ENCODE measurements at places on chromosomes 7 and 10.
A peak's percentile ranks its signal among the peaks of the same experiment; 100 is the strongest.

DNA sequence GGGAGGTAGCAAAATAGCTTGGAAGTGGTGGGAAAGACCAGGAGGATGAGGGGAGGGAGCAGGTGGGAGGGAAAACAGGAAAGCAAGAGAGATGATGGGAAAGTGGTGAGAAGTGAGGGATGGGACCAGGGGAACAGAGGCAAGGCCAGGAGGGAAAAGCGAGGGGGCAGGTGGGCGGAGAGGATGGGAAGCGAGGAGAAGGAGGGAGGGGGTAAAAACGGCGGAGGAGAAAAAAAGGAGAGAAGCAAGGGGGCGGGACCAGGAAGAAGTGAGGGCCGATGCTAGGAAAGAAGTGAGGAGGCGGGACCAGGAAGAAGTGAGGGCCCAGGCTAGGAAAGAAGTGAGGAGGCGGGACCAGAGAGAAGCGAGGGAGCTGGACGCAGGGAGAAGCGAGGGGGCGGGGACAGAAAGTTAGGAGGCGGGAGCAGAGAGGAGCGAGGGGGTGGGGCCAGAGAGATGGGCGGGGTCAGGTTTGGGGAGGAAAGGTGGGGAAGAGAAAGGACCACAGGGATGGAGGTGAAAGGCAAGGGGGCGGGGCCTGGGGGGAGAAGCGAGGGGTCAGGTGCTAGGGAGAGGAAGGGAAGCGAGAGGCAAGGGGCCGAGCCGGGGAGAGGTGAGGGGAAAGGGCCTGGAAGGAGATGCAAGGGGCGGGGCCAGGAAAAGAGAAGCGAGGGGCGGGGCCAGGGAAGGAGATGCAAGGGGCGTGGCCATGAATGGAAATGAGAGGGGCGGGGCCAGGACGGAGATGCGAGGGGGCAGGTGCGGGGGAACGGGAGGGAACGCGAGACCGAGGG is 984 bp downstream of the SMURF1 start:
- DNase-seq, result peak; percentile 95

DNA sequence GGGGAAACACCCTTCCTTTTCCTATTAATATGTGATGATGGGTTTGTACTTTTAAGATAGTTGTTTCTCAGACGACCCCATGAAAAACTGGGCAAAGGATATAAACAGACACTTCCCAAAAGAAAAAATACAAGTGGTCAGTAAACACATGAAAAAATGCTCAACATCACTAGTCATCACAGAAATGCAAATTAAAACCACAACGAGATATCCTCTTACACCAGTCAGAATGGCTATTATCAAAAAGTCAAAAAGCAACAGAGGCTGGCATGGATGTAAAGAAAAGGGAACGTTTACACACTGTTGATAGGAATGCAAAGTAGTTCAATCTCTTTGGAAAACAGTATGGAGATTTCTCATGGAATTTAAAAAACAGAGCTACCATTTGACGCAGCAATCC is 111.4 kb upstream of the ZEB1 start:
- DNase-seq, result peak; percentile 3

- peak; percentile 79 for DNase-seq
These were observed 12.7 kb upstream of the AKR1B10 start for GRCh38 chr7:134514663-134515062.

- DNase-seq, result no peak
These were observed 42.1 kb downstream of the RBM17 start for GRCh38 chr10:6130848-6131470.

GRCh38 chr7:46047581-46047980 is 126.5 kb upstream of the IGFBP3 start:
- DNase-seq, result no peak

DNA sequence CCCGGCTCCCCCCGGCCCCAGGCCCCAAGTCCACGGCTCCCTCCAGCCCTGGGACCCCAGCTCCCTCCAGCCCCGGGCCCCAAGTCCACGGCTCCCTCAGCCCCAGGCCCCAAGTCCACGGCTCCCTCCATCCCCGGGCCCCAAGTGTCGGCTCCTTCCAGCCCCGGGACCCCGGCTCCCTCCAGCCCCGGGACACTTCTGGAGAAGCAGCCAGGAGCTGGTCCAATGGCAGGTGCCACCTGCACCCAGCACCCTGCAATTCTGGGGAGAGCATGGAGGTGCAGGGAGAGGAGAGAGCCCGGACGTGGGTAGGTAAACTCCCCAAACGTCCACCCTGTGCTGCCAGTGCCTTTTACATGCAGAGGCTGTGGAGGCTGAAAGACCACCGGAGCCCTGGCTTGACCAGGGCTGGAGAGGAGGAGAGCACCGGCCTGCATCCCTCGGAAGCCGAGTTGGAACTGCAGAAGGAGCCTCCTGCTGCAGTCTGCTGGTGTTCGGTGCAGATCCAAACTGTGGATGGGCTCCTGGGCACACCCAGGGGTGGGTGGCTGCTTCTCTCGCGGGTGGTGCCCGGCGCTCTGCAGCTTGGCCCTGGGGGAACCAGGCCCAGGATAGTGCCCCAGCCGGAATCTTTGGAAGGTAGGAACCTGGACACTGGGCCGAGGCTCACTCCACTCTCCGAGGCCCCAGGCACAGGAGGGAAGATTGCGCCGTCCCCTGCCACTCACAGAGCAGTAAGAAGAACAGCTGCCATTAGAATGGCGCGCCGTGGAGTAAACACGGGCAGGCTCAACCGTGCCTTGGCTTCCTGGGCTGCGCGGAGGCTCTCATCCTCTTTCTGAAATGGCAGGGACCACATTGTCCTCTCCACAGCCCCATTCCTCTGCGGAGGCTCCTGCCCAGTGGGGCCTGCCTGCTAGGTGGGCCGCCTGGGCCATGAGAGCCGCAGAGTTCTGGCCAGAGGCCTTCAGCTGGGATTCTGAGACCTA is 14.7 kb downstream of the SHH start:
- DNase-seq, result no peak

DNA sequence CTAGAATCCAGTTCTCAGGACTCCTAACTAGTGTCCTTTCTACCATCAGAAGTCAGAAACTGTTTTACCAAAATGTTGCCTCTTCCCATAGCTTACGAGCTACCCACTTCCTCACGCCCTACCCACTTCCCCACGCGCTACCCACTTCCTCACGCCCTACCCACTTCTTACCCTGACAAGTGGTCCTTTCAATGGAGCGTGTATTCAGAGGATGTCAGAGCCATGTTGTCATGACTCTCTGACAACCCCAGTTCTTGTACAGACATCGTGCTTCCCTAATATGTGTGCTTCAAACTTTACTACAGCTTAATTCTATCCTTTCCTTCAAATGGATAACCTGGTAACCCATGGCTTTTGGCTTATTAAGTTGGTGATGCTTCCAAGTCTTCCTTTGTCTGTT is 84.8 kb upstream of the PHF14 start:
- DNase-seq, result no peak

DNA sequence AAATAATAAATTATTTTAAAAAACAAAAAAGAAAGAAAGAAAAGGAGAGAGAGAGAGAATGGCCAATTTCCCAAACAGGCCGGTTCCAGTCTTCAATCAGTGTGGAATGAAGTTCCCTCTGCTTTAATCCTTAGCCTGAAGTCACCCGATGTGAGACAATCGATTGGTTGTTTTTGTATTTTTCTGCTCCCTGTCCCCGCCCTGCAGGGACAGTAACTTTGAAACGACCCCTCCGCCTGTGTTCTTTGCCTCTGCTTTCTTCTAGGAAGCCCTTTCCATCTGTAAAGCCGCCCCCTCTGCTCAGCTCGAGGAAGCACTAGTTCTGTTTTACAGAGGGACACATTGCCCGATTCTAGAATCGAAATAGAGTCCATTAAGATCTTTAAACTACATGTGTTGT is 33.4 kb downstream of the FOXL3 start:
- DNase-seq, result no peak

DNA sequence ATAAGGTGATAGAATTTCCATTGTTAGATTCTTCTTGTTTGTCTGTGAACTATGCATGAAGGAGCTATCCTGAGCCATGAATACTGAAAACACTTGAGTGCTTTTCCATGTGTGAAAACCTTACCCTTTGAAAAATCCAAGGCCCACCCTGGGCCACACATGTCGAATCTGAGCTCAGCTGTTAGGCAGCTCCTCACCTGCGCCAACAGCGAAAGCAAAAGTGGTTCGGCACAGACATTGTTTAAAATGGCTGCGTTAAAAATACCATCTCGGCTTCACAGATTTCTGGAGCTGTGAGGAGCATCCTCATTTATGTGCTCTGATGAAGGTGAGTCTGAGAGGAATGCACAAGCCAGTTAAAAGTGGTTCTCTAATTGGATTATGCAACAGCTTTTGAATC is 137.7 kb downstream of the NEUROD6 start:
- no peak for DNase-seq

- no peak for DNase-seq
These were observed 110.4 kb downstream of the CAMK1D start for GRCh38 chr10:12459762-12460161.

GRCh38 chr10:65952086-65952485 is 973.8 kb upstream of the LRRTM3 start:
- DNase-seq, result no peak

- peak; percentile 2 for DNase-seq
These were observed 90.7 kb downstream of the UNCX start for GRCh38 chr7:1323178-1324027.

DNA sequence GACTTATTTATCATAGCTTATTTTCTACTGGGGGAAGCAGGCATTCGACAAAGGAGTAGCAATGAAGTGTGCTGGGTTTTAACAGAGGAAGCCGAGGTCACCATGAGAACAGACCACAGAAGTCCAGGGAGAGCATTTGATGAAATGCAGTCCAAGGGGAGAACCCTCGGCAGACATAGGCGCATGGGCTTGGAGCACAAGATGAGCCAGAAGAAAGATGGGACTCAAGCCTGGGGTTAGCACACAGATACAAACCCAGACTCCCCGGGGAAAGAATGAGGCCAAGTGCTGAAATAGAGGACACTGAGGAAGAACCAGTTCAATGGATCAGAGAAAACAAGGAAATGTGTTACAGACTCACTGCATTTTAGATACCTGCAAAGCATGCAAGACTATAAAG is 209.5 kb downstream of the FAM107B start:
- no peak for DNase-seq

GRCh38 chr10:108662975-108663374 is 1260.3 kb downstream of the XPNPEP1 start:
- no peak for DNase-seq

GRCh38 chr10:5411941-5412276 is 448 bp upstream of the NET1 start:
- DNase-seq, result no peak

- no peak for DNase-seq
These were observed 199.4 kb downstream of the ARHGAP21 start for GRCh38 chr10:24524314-24524713.

GRCh38 chr7:82945480-82945879 is 217.2 kb downstream of the PCLO start:
- peak; percentile 3 for DNase-seq

GRCh38 chr7:35694161-35694783 is 663 bp downstream of the HERPUD2 start:
- DNase-seq, result no peak

- DNase-seq, result no peak
These were observed 74.1 kb upstream of the UNC5B start for GRCh38 chr10:71138166-71138830.

- no peak for DNase-seq
These were observed 363.8 kb downstream of the SEMA3D start for GRCh38 chr7:84822941-84823510.

DNA sequence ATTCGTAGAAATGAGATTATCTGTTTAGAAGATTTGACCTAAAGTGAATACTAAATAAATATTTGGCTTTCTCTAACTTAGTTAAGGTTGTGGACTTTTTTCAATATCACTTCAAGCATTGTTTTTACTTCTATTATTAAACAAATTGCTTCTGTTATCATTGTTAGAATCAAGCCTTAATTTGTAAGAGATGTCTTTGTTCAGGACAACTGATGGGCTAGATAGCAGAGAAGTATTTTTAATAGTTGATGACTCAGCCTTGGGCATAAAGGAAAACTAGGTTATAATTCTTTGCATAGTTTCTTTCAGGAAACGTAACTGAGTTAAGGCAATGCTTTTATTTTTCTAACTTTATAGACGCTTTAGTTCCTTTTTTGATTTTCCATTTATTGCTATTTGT is 128.8 kb upstream of the SMIM30 start:
- peak; percentile 41 for DNase-seq

- DNase-seq, result peak; percentile 92
These were observed 29.1 kb downstream of the CCDC6 start for GRCh38 chr10:59877191-59877671.

- no peak for DNase-seq
These were observed 275.3 kb downstream of the DNAJB6 start for GRCh38 chr7:157612009-157612663.

- DNase-seq, result no peak
These were observed 513.4 kb upstream of the GRM3 start for GRCh38 chr7:86130268-86130667.

DNA sequence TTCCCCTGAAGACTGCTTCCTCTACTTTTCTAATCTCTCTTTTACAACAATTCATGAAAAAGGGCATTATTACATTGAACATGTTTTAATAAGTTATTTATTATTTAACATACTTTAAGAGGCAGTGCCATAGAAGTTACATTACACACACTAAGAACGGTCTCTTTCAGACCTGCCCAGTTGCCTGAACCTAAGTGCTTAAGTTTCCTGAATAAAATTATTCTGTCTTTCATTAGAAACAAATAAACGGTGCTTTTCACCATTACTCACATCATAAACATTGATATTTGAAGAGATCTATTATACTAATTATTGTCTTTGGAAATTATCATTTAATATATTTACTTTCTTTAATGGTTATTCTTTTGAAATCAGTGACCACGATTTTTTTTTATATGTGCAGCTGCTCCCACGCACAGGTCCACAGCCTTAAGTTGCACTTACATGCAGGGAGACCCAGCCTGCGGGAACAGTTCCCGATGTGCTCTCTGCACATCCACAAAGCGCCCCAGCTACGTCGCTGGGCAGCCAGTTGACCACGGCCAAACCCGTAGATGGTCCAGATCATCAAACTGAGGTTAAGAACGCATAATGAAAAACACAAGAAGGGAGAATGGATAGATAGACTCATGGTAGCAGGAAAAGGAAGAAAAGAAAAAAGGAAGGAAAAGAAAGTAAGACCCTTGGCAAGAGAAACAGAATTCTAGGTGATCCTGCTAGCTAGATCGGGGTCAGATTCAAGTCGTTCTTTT is 437.0 kb upstream of the MGMT start:
- DNase-seq, result no peak

DNA sequence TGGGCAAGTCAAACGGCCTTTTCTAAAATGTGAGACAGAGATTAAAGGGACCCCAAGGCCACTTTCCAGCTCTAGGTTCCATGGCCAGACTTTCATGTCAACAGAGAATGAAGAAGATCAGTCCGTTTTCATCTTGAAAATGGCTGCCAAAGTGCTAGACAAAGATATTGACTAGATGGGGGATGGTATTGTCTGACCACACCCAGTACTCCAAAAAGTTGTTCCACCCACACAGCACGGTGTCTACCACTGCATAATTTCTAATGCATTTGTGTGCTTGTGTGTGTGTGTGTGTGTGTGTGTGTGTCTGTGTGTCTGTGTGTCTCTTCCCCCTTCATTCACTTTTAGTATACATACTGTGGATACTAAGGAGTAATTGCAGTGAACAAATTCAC is 1.3 kb downstream of the COL1A2 start:
- DNase-seq, result peak; percentile 78

All from iris pigment epithelial cell (primary cell).